ENCODE measurements at places on chromosomes 11 and 22. TPM values are rescaled to one million over a fixed set of nuclear protein-coding genes. Genes with fewer than 3 reads are reported as not detected.

The BBOX1 gene
- total RNA-seq, result under 0.01 TPM

The TREH gene
- not detected for total RNA-seq

The WT1 gene
- not detected for total RNA-seq

The MMP8 gene
- total RNA-seq, result 2.3 TPM

The OR8D1 gene
- not detected for total RNA-seq

The FLRT1 gene
- total RNA-seq, result under 0.01 TPM

The PANX3 gene
- not detected for total RNA-seq

The GPHA2 gene
- not detected for total RNA-seq

The TSPAN32 gene
- total RNA-seq, result 2.1 TPM

All from hair follicle dermal papilla cell (primary cell).